ENCODE measurements at places on chromosomes 16 and 17.

DNA sequence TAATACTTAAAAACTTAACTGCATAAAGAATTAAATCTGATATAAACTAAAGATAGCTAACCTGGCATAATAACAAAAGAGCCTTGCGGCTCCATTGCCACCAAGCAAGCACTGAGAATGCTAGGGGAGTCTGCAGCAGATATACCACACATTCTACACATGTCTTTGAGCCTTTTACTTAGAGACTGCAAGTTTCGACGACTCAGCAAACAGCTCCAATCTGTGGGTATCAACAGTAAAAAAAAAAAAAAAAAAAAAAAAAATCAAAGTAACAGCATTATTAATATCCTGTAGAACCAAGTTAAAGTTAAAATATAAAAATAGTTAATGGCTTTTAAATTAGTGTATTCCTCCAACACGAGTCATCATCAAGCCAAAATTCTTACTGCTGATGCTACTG lies 27.8 kb upstream of the INTS2 start:
- DNase-seq: no peak

GRCh38 chr17:74566132-74566753 lies 1.1 kb downstream of the CD300H start:
- peak; percentile 32 for DNase-seq

DNA sequence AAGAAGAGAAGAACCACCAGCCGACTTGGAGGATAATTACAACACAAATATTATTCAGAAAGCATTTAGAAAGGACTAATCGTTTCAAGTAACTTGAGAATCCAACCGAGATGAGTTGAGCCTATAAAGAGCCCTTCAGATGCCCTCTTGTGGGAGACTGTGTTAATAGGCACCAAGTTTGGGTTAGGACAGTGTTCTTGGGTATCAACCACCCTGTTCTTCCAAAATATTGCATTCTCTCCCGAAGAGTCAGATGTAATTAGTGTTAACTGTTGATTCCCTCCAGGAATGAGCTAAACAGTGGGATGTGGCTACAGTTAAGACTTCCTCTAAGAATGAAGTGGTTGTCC lies 87.8 kb upstream of the NOL11 start:
- no peak for DNase-seq

DNA sequence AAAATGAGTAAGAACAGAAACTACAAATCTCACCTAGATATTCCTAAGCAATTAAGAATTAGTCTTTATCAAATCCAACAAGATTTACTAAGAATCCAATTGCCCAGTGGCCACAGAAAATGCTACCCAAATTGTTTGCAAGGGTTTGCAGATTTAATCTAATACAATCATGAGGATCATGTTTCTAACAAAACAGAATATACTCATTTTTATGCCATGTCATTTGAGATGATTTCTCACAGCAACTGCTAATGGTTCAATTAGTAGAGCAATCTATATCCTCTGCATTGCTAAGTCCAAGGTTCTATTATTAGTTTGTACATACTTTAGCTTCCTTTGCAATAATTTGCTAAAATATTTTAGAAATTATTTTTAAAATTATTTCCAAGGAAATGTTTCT lies 41.2 kb downstream of the HELZ start:
- no peak for DNase-seq

GRCh38 chr17:35774499-35774898 lies 13.8 kb downstream of the C17orf50 start:
- no peak for DNase-seq

DNA sequence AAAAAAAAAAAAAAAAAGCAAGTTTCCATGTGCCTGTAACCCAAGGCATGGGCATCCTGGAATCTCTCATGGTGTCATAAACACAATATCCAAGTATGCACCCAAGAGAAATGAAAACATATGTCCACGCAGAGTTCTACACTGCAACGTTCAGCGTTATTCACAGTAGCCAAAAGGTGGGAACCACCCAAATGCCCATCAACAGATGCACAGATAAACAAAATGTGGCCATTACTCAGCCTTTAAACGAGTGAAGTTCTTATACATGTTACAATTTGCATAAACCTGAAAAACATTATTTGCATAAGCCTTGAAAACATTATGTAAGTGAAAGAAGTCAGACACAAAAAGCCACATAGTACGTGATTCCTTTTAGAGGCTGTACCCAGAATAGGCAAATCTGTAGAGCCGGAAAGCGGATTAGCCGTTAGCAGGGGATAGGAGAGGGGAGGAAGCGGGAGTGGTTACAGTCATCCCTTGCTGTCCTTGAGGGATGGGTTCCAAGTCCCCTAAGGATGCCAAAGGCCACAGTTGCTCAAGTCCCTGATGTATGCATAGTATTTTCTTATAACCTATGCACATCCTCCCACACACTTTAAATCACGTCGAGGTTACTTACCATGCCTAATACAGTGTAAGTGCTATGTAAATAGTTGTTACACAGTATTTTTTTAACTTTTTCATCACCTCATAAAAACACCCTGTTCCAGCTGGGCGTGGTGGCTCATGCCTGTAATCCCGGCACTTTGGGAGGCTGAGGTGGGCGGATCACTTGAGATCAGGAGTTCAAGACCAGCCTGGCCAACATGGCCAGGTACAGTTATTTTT lies 47.3 kb upstream of the DNAH17 start:
- DNase-seq: no peak

GRCh38 chr17:3622977-3623594 lies 13.0 kb downstream of the SHPK start:
- no peak for DNase-seq

GRCh38 chr16:4298761-4299522 lies 16.9 kb upstream of the GLIS2 start:
- no peak for DNase-seq

- DNase-seq: no peak
These were observed 250.4 kb downstream of the MRTFB start for GRCh38 chr16:14321542-14321941.

GRCh38 chr16:66933776-66934137 lies 445 bp downstream of the CIAO2B start:
- DNase-seq: no peak

GRCh38 chr17:69235338-69236058 lies 6.9 kb upstream of the ABCA10 start:
- peak; percentile 47 for DNase-seq

- DNase-seq: peak; percentile 52
These were observed 9.8 kb downstream of the SLC16A3 start for GRCh38 chr17:82238472-82239201.

- no peak for DNase-seq
These were observed 21.8 kb downstream of the FBXO39 start for GRCh38 chr17:6797718-6798351.

DNA sequence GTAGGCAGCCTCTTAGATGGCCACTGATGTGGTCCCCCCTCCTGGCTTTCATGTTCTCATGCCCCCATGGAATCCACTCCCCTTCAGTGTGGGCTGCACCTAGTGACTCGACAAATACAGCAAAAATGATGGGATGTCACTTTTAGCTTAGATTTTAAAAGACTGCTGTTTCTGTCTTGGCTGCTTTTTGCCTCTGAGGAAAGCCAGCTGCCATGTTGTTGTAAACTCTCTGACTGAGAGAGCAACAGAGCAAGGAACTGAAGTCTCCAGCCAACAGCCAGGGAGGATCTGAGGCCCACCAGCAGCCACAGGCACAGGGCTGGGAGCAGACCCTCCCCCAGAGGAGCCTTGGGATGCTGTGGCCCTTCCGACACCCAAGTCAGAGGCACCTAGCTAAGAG lies 60.6 kb upstream of the MARCHF10 start:
- DNase-seq: no peak

DNA sequence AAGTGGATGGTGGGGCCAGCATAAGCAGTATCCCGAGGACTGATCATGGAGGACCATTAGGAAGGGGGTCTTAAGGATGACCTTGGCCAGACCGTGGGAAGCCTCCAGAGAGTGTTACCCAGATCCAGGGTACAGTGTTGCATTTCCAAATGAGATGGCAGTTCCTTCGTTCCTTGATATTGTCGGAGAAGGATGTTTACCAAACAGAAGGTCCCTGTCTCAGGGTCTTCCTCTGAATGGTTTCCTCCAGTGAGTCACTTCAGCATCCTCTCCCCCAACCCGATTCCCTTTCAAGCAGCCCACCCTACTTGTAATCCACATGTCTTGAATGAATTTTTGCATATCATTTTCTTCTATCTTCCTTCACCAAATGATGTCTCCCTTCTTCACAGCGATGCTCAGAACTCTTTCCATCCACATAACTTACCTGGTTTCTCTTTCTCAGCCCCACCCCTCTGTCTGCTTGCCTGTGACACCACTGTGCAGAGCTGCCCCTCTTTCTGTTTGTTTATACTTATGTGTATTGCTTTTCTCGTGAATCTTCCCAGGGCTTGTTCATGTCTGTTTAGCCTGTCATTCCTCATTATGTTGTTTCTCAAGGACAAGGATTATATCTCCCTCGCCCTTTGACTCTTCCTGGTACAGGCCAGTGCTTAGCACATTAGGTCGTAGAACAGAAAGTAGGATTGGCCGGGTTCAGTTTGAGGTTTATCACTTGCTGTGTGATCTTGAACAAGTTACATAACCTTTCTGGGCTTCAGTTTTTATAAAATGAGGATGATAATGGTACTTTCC lies 5.7 kb downstream of the GOSR2 start:
- DNase-seq: no peak

- DNase-seq: no peak
These were observed 289.8 kb upstream of the FOXF1 start for GRCh38 chr16:86220561-86220960.
